ENCODE measurements at places on chromosomes 12 and 14. TPM values are rescaled to one million over a fixed set of nuclear protein-coding genes. Genes with fewer than 3 reads are reported as not detected.

DNA sequence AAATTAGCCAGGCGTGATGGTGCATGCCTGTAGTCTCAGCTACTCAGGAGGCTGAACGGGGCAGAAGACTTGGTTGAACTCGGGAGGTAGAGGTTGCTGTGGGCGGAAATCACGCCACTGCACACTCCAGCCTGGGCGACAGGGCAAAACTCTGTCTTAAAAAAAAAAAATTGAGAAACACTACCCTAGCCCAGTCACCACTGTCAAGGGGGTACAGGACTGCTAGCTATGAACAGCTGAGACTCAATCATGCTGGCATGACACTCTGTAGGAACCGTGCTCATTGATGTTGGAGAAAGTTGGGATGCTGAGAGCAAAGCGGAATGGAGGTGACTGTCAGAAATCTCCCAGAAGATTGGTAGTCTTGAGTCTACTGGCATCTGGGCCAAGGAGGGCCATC is 58.2 kb upstream of the STON2 start:
- no peak for DNase-seq

GRCh38 chr12:109678719-109679118 is 34.9 kb upstream of the FAM222A start:
- DNase-seq = no peak

- DNase-seq = no peak
Measured at GRCh38 chr14:83255015-83255726, 1721.5 kb upstream of the SEL1L start.

DNA sequence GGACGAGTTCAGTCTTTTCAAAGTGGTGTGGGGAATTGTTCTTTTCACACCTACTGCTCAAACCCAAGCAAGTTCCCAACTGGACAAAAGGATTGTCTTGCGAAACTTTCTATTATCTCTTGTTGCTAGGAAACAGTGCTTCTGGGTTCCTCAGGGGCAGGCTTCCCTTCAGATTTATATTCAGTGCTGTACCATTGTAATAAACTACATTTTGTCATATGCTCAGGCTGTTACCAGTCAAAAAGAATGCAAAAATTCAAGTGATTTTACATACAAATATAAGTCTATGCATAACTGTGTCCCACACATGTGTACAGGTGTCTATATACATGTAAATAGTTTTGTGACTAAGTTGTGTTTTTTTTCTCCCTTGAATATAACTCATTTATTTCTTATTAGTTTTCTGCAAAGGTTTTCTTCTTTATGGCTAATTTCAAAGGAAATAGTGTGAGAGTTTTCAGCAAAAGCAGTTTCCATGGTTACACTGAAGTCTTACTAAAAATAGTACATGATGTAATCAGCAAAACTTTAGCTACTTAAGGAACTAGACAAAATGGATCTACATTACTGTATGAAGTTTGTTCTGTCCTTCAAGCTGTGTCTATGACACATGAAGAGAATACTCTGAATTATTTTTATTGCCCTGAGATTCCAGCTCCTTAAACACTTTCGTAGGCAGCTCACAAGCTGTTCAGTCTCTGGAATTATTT is 430.2 kb upstream of the TMPO start:
- no peak for DNase-seq

- DNase-seq = no peak
Measured at GRCh38 chr12:3216726-3217682, 139.8 kb downstream of the TSPAN9 start.

The KDM2B gene
- 9.9 TPM for polyA plus RNA-seq

- DNase-seq = no peak
Measured at GRCh38 chr12:70724444-70724843, 87.2 kb upstream of the PTPRB start.

The DPPA3 gene
- polyA plus RNA-seq = not detected

The PLBD1 gene
- 15.6 TPM for polyA plus RNA-seq

DNA sequence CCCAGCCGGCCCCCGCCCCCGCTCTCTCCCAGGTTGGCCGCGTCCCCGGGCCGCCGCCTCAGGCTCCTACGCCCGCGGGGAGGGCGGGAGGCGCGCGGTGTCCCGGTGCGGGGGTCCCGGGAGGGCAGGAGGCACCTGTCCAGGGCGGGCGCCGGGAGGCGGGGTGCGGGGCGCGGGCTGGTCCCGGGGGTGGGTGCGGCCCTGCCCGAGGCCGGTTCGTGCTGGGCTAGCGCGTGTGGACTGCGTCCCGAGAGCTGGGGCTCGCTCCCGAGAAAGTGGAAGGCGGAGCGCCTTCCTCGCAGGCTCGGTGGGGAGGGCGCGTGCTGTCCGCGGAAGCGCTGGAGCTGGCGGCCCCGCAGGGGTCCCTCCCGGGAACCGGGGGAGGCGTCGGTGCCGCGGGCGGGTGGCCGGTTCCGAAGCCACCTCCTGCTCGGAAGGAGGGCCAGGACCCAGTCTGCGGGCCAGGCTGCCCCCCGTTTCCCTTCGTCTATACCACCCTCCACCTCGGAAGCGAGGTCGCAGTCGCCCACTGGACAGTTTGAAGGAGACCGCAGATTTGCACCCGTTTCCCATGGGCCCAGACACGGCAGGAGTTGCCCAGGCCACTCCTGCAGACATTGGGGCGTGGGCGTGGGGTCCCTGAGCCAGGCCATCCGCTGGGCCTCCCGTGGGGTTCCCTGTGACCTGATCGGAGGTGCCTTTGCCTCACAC is 636 bp downstream of the ZFYVE21 start:
- DNase-seq = no peak

GRCh38 chr14:50452979-50453705 is 56.5 kb upstream of the CDKL1 start:
- DNase-seq = no peak

DNA sequence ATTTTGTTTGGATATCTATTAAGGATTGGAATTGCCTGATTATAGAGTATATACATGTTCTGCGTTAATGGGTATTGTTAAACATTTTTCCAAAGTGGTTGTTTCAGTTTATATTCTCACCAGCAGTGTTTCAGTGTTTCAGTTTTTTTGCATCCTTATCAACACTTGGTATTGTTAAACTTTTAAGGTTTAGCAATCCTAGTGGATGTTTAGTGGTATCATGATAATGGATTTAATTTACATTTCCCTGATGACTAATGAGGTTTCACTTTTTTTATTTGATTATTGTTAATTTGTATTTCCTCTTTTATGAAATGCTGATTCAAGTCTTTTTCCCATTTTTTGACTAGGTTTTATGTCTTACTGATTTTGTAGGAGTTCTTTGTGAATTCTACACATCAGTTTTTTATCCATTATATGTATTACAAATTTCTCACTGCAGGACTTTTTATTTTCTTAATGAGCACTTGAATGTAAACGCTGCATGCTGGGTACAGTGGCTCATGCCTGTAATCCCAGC is 23.7 kb downstream of the YLPM1 start:
- no peak for DNase-seq

GRCh38 chr12:23927907-23928306 is 21.6 kb downstream of the SOX5 start:
- DNase-seq = no peak

The ULK1 gene
- polyA plus RNA-seq = 5.3 TPM

The TBX3 gene
- 2.4 TPM for polyA plus RNA-seq

GRCh38 chr12:9509464-9510161 is 98.1 kb downstream of the KLRB1 start:
- no peak for DNase-seq

DNA sequence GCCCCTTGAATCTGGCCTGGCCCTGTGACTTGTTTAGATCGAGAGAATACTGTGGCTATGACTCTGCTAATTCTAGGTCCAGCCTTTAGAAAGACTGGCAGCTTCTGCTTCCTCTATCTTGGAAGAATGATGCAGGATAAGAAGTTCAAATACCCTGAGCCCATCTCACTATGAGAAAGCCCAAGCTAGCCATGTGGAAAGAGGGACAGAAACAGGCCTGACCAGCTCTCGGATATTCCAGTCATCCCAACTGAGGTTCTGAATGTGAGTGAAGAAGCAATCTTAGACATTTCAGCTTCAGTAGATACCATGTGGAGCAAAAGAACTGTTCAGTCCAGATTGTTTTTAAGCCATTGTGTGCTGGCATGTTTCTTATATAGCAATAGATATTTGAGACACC is 17.3 kb upstream of the KRR1 start:
- DNase-seq = no peak

DNA sequence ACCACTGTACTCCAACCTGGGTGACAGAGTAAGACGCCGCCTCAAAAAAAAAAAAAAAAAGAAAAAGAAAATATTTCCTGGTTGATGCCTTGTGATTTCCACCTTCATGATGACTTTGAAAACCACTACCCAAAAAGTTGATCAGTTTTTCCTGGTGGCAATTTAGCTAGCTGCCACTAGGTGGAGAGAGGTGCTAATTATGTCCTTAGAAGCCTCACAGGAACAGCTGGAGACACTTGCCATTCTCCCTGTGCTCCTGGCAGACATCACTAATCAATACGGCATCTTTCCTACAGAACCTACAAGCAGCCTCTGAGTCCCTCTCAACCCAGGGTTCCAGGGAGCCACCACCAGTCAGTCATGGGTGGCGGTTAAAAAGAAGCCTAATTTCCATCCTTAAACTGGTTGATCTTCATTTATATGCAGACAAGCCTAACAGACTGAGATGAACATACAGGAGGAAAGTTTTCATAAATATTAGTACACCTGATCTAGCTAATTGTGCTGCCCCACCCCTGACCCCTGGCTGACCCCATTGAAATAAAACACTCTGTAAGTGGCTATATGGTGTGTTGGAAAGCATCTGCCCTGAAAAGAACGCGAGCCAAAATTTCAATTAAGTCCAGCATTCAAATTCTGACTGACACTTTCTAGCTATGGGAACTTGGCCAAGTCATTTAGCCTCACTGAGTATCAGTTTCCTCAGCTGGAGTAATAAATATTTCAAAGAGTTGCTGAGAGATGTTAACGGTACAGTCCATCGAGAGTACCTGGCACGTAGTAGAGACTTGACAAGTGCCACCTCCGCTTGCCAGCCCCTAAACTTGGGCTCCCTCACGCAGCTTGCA is 6.2 kb upstream of the OAS1 start:
- DNase-seq = no peak

The SERPINA1 gene
- polyA plus RNA-seq = 103 TPM

DNA sequence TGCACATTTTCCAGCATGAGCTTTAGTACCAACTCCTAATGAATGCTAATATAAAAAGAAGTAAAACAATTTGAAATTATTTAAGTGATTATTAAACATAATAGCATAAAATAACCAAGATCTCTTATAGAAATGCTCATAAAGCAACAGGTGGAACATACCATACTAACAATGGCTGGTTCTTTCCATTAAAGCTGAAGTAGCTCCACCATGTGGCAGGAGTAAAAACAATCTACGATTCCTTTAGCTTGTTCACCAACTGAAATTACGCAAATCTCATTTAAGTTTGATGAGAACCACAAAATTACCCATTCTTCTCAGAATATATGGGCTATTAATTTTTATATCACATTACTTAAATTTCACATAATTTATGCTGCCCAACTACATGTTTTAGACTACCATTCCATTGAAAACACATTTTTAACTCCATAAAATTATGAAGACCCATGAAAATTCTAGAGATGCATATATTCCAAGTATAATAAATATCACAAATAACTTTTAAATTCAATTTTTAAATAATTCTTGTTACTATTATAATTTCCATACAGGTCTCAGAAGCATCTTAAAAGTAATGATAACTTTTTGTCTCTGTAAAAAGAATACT is 213.6 kb downstream of the DAD1 start:
- DNase-seq = no peak

The KCNC2 gene
- 0.07 TPM for polyA plus RNA-seq

DNA sequence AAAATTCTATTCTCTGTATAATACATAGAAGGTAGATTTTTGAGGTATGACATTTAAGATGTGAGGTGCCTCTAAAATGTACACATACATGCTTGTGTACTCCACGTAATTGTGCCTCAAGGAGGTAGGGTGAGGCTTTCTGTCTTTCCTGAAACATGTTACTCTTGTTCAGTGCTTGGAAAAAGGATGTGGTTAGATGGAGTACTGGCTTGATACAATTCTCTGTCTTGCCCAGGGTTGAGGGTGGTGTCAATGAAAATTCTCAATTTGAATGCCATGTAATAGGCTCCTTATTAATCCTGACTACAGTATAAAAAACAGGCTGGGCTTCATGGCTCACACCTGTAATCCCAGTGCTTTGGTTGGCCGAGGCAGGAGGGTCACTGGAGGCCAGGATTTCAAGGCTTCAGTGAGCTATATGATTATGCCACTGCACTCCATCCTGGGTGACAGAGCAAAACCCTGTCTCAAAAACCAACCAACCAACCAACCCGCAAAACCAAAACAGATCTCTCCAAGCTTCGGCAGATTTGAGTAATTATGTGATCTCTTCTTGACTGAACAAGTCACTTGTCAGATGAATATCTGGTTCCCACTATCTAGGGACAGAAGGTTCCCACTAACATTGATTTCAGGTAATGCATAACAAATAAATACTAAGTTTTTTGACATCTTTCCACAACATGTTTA is 41.6 kb downstream of the RCOR1 start:
- no peak for DNase-seq

Data from sigmoid colon (tissue), 7 donors.